ENCODE measurements at places on chromosomes 3 and 15. TPM values are rescaled to one million over a fixed set of nuclear protein-coding genes. Genes with fewer than 3 reads are reported as not detected.

Gene ECE2
- not detected for total RNA-seq

Gene PLIN1
- total RNA-seq = 0.06 TPM

Gene EPHA3
- not detected for total RNA-seq

Gene ARPIN
- total RNA-seq = 9.1 TPM

Gene OXTR
- 8.4 TPM for total RNA-seq

Gene ZPLD1
- total RNA-seq = 0.07 TPM

Gene ZNF620
- total RNA-seq = 9.0 TPM

Gene STAB1
- 0.14 TPM for total RNA-seq

Gene NANOGP8
- total RNA-seq = not detected

Gene C3orf52
- total RNA-seq = 55.1 TPM

Gene SPESP1
- 2.1 TPM for total RNA-seq

Gene MYO9A
- total RNA-seq = 8.8 TPM

Gene ZNF662
- 6.3 TPM for total RNA-seq

Gene KIF15
- 11.8 TPM for total RNA-seq

Gene CCDC54
- total RNA-seq = not detected

Gene CHRNA5
- 15.3 TPM for total RNA-seq

Gene ZNF502
- total RNA-seq = 2.2 TPM

Gene FBXL22
- not detected for total RNA-seq

Gene REC114
- total RNA-seq = not detected

Gene PARP6
- 14.7 TPM for total RNA-seq

Gene PRTG
- total RNA-seq = 10.1 TPM

Gene ACKR4
- total RNA-seq = not detected

Gene POPDC2
- total RNA-seq = 0.06 TPM

Gene WNT7A
- 8.6 TPM for total RNA-seq

Gene TEX9
- 3.3 TPM for total RNA-seq

Data from epithelial cell of proximal tubule (primary cell).